ENCODE measurements at places on chromosomes 2 and 18.

GRCh38 chr2:167122389-167122788, 234.1 kb downstream of the XIRP2 start:
- no peak for DNase-seq

DNA sequence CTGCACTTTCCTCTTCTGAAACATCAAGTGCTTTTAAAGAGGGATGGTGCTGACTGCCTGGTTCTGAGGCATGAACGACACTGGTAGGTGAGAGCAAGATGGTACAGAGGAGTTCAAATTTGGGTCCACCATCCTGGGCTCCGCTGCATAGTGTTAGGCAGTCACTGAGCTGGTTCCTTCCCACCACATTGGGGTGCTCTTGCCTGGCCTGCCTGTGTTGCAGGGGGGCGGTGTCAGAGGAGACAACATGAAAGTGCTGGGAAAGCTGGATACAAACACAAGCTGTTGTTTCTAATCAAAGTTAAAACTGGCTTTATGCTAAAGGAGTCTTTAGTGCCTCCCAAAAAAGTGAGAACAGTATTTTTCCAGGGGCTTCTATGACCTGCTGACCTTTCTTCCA, 258.1 kb downstream of the GBX2 start:
- no peak for DNase-seq

- DNase-seq = peak; percentile 38
These were observed 473.8 kb upstream of the SPHKAP start for GRCh38 chr2:228655331-228655730.

- DNase-seq = no peak
These were observed 50.1 kb downstream of the ST3GAL5 start for GRCh38 chr2:85838641-85839040.

DNA sequence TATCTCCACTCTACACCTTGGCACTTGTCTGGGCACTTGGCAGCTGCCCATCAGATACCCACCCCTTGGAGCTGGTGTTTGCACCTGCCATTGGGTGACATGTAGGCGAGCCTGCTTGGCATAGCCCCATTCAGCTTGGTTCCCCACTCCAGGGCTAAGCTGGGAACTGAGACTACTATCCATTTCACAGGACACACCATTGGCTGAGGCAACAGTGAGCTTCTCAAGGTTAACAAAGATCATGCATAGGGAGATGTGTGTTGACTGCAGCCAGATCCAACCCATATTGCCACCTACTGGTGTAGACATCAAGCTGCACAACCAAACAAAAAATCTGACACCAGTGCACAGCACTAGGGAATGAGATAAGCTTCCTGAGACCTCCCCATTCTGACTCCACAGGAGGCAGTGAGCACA, 1389.8 kb upstream of the TMEFF2 start:
- peak; percentile 58 for DNase-seq

DNA sequence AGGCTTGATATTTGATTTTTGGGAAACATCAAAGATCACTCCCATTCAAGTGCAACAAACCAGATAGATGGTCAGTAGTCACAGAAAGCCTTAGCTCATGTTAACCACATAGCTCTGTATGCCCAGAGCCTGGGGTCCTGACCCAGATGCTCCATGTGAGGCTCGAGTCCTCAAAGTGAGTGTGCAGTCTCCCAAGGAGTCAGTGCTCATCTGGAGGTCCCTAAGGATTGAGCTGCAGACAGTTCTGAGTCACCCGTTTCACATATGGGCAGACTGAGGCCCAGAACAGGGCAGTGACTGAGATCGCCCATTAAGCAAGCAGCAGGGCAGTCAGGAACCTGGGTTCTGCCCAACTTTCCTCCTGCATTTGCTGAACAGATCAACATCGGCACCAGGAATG, 9.2 kb downstream of the TMEM37 start:
- DNase-seq = no peak

- DNase-seq = no peak
These were observed 599.9 kb downstream of the TMEM182 start for GRCh38 chr2:103361712-103362111.

- DNase-seq = peak; percentile 89
These were observed 53.0 kb upstream of the CCDC150 start for GRCh38 chr2:196586511-196586991.

GRCh38 chr2:22656426-22656825, 728.6 kb upstream of the KLHL29 start:
- DNase-seq = no peak

- DNase-seq = no peak
These were observed 180.4 kb downstream of the KLHL29 start for GRCh38 chr2:23565374-23565773.

GRCh38 chr18:41828137-41828536, 126.9 kb upstream of the PIK3C3 start:
- DNase-seq = no peak

DNA sequence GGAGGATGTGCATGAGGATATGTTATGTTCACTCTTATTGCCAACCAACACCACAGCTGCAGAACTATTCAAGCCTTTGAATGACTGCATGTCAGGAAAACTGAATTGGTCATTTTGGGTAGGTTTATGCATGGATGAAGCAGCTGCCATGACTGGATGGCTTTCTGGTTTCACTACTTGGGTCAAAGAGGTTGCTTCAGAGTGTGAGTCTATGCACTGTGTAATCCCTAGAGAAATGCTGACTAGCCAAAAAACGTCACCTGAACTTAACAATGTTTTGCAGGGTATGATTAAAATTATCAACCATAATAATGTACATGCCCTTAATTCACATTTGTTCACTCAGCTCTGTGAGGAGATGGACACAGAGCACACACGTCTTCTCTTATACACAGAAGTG, 206.7 kb upstream of the RBBP8 start:
- no peak for DNase-seq

GRCh38 chr2:239818086-239818485, 207.1 kb downstream of the NDUFA10 start:
- no peak for DNase-seq

DNA sequence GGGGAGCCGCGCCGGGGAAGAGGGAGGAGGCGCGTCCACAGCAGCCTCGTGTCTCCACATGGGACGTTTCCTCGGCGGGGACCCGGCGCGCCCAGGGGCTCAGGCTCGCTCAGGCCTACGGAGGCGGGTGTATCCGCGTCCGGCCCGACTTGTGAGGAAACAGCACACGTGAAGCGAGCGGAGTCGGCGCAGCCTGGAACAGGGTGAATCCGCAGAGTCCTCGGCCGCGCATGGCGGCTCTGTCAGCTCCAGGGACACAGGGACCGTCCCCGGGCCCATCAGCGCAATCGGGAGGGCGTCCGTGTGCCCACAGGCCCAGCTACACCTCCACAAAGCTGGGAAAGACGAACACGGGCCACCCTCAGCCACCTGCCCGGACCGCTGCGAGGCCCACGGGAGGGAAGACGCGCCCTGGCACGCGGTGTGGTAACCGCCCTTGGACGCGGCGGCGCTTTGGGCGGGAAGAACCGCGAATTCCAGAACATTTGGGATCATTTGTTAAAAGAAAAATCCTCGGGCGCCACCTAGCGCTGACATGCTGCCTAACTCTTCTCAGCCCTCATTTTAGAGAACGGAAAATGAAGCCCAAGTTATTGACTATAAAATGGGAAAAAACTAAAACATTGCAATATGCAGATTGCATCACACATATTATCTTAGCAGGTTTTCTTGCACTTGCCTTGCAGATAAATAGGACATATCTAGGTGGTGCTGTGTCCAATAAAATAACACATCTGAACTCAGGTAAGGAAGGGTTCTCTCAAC, 40.4 kb downstream of the TMEM18 start:
- DNase-seq = peak; percentile 68

DNA sequence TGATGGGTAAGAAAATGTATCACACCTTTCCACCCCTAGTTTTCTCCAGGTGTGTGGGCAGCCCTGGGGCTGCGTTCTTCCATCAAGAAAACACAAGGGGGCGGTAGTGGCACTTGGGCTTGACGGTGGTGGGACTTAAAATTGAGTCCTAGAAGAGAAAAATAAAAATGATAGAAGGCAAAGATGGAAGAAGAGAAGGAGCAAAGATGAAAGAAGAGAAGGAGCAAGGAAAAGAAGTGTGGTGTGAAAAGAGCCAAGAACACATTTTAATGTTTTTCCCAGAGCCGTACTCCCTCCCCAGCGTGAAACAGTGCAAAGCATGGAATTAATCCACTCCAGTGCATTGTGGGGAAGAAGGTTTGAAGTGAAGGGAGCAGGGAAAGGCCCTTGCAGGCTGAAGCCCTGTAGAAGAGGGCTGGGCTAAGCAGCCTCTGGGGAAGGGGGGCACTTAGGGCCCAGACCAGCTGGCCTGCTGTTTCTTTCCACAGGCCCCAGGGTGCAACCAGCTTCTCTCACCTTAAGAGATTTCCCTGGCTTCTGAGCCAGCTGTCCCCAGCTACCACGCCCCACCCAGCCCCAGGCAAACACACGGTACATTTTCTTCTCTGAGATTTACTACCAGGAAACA, 256.8 kb downstream of the RNF152 start:
- peak; percentile 61 for DNase-seq

DNA sequence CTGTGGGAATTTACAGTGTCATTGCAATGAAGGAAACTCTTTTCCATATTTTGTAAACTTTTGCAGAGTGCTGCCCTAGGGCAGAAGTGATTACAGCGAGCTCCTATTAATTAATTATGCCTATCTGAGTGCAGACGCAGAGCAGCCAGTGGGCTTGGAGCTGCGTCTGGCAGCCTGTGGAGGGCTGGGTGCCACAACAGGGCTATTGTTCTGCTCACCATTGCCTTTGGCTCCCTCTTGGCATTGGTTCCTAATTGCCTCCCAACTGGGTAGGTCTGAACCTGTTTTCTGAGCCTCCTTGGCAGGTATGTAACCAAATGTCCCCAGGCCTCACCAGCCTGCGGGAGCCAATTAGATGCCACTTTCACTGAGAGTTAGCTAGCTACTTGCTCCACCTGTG, 25.6 kb upstream of the ITGB6 start:
- no peak for DNase-seq

DNA sequence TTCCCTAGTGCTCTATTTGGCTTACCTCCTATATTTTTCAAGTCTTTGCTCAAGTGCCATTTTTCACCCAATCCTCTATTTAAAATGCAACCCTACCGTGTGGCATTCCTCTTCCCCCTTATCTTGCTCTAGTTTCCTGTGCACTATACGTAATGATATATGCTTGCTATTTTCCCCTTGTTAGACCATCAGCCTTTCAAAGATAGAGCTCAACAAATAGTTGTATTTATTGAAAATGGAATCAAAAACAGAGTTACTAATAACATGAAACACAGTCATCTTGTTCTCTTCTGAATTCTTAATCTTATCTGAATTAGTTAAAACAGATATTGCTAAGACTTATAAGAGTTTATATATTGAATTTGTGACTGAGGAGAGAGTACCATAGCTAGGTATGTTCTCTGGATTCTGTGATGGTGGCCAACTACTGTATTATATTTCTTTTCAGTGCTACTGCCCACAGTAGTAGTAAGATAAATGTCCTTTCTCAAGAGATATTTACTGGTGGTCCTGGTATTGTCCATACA, 55.3 kb downstream of the CAB39 start:
- DNase-seq = no peak

DNA sequence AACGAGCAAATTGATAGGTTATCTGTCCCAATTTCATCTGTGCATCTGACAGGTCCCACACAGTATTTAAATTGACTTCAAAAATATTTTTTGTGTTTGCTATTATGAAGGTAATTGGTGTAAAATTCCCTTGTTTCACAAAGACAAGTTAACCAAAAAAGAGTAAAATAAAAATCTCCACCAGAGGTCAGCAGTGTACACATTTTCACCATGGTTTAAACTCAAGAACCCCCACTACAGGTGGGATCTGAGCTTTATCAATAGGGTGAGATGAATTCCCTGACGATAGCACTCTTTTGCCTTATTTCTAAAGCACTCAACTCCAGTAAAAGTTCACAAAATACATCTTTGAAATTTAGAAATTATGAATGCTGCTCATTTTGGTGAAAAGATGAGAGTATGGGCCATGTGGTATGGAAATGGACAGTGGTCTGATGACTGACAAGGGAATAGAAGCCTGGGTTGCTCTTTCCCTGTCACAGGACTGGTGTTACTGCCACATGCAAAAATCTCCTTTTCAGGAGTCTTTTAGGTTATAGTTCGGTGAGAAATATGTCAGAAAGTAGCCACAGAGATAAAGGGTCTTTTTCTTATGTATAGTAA, 68.0 kb downstream of the SERPINB8 start:
- peak; percentile 27 for DNase-seq

DNA sequence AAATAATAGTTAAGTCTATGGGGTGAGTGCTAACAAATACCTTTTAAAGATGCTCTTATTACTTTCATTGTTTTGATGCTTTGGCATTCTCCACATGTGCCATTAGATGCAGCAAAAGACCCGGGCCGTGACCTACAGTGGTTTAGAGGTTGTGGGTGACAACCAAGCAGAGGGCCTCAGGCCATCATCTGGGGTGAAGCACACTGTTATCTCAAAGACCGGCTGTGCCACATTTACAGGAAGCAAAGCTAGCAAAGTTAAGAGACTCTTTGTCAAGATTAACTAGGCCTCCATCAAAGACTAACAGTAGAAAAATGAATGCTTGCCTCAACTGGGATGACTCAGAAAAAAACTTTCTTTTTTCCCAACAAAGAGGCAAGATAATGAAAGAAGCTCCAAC, 695.3 kb downstream of the SATB2 start:
- no peak for DNase-seq

DNA sequence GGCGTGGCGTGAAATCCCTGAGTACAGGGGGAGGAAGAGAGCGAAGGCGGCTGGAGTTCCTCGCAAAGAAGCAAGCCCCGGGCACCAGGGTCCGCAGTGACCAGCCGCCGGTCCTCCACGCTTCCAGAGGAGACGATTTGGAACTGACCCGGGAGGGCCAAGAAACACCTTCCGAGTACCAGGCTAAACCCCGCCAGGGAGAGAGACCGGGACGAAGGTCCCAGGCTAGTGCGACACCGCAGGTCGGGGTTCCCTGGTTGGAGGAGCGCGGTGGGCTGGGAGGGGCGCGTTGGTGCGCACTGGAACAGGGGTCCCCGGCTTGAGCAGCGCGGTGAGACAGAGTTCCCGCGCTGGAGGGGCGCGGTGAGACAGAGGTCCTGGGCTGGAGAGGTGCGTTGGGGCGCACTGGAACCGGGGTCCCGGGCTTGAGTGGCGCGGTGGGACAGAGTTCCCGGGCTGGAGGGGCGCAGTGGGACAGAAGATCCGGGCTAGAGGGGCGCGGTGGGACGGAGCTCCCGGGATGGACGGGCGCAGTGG, 901 bp downstream of the WDFY1 start:
- DNase-seq = no peak

- DNase-seq = no peak
These were observed 10.4 kb downstream of the HS6ST1 start for GRCh38 chr2:128308284-128308731.

- DNase-seq = no peak
These were observed 156.8 kb downstream of the ANTXR1 start for GRCh38 chr2:69169655-69170389.

DNA sequence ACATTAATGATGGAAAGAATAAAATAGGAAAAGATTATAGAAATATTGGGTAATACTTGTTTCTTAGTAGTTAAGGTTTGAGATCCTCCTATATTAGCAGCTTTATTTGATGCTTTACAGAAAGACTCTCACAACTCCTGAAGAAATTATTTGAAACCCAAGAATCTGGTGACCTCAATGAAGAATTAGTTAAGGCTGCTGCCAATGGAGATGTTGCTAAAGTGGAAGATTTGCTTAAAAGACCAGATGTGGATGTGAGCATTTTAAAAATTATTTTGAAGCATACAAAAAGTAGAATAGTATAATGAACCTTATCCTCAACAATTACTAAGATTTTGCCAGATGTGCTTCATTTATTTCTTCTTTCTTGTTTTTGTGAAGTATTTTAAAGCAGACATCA, 59.1 kb downstream of the MIB1 start:
- DNase-seq = no peak
